ENCODE measurements at places on chromosomes 7 and 10.

DNA sequence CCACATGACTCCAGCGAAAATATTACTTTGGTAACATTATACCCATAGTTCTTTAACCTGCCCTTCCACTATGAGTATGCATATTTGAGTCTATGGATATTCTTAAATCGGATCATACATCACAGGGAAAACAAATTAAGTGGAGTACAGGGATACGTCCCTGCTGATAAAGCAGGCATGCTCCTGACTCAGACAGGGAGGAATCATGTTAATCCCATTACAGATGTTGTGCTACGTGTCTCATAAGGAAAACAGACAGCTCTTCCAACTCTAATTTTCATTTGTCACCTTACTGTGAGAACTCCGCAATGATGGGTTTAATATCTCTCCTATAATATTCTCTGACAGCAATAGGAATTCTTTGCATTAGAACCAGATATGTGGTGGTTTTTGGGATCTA, 469.5 kb upstream of the POM121L12 start:
- DNase-seq: no peak

DNA sequence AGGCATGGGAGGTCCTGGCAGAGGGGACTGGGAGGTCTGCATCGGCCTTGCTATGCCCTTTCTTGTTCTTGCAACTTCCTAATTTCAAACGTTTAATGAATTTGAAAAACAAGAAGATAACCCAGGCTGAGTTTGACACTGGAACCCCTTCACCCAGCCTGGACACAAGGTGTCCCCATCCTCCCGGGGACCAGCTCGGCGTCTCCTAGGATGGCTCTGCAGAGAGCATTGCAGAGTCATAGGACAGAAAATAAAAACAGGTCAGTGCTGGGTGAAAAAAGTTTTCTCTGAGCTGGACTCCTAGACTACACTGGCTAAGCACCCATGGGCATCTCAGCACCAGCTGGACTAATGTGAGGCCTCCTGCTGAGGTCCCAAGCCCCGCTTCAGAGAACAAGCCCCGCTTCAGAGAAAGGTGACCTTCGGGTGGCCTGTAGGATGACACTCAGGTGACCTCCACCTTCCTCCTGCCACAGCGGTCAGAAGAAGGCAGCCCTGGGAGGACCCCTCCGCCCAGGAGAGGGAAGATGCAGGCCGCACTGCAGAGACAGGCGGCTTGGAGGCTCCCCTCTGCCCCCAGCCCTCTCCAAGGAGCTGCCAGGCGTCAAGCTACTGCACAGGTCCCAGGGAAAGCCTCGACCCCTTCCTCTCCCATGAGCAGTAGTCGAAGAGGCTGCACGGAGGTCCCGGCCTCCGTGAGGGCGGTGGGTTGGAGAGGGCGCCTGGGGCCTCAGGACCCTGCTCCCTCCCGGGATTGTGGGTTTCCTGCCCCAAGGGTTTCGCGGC, 9.3 kb upstream of the UNCX start:
- no peak for DNase-seq

- no peak for DNase-seq
Observed at GRCh38 chr7:125065001-125065400, 135.4 kb upstream of the POT1 start.

- no peak for DNase-seq
Observed at GRCh38 chr10:78319371-78319770, 285.7 kb downstream of the RPS24 start.

DNA sequence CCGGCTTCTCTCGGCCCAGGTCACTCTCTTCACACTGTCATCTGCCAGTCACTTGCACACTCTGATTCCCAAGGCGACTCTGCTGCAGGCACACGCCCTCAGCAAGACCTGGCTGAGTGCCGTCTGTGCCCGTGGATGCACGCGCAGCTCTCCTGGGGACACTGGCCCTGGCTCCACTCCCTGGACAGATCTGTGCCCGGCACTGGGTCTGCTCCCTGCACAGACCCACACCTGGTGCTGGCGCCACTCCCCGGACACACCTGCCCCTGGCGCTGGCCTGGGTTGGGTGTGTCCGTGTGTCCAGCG, 133.2 kb downstream of the DNAJB6 start:
- DNase-seq: no peak

- no peak for DNase-seq
Observed at GRCh38 chr7:138000081-138000701, 1.7 kb downstream of the CREB3L2 start.

- DNase-seq: no peak
Observed at GRCh38 chr10:12243864-12244620, 48.1 kb downstream of the CDC123 start.

DNA sequence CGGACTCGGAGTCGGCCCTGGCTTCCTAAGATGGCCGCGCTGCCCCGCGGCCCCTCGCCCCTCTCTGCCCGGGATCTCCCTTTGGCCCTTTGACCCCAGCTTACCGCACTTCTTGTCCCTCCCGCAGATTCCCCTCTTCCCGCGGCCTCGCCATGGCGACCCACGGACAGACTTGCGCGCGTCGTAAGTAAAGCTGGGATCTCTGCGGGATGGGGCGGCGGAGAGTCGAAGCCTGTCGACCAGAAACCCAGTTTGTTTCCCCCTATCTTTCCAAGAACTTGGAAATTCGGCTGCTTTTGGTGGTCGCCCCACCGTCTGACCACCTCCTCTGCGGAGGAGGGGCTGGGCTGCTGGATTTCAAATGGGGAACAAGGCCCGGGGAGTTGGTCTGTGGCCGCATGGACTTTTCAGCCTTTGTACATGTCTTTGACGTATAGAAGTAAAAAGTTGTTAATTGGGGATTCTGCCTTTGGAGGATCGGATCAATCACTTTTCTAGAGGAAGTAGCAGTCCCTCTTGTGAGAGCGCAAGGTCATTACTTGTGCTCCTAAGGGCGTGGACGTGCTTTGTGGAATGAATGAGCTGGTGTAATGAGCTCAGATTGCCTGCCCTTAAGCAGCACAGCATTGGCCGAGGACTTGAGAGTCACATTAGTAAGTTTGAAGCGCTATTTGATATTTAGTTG, 553 bp downstream of the VDAC2 start:
- DNase-seq: no peak

- DNase-seq: no peak
Observed at GRCh38 chr7:158816995-158817394, 12.3 kb downstream of the ESYT2 start.

DNA sequence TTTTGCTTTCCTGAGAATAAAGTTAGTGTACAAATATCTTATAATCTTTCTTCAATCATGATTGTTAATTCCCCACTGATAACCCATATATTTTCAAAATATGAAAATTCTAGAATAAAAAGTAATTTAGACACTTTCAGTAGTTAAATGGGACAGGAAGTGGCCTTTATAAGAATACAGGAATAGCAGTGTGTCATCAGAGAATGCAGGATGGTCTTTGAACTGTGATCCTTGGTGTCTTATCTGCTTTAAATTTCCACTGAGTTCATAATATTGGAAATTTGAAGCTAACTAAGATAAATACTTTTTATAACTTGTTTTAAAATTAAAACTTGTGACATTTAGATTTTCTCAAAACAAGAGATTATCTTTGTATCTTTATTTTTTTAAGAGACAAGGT, 75.4 kb downstream of the CREM start:
- DNase-seq: no peak

GRCh38 chr10:54259104-54259503, 541.9 kb downstream of the PCDH15 start:
- no peak for DNase-seq

DNA sequence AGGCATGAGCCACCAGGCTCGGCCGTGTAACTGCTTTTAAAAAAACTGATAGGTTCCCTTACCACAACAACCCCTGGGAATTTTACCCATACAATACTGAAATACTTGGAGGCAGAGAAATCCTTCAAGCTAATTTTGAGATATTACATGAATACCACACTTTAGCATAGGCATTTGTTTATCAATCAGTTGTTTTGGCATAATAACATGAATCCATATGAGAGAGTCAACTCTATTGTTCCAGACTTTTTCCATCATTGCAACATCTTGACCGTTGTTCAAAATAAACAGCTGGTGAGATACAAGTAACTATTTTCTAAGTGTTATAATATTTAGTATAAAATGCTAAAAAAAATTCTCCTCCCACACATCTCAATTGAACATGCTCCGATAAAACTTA, 36.8 kb downstream of the LAMB4 start:
- no peak for DNase-seq

GRCh38 chr7:71408271-71408670, 276.3 kb downstream of the GALNT17 start:
- no peak for DNase-seq

DNA sequence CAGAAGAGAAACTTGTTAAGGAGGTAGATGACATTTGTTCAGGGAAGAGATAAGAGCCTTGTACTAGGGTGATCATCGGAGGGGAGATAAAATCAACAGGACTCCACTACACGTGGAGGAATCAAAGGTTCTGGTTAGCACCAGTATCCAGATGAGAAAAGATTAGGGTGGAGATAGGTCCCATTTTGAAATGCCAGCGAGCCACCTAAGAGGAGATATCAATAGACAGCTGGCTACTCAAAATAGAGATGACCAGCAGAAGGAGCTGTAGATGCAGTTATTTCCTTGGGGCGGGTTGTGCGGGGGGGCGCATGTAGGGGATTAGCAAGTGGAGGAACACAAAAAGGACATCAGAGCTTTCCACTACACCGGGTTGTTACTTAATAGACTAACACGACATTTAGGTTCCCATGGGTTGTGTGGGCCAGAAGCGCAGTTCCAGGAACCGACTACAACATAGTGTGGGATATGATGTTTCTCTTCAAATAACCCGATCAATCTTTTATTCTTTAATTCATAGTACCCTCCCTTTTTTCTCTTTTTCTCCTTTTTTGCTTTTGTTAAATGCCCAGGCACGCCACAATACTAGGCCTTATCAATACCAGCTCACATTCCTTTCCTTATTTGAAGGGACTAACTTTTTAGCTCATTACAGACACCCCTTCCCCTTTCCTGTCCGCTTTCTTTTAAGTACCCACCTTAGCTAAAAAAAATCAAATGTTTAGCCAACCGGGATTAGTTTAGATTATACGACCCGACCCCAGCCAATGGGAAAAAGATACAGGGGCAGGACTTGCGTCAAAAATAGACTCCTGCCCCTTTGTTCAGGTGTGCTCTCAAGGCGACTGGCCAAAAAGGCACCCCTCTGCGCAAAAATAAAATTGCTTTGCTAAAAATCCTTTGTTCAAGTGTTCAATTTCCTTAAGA, 2.0 kb upstream of the KIF11 start:
- DNase-seq: no peak

- DNase-seq: no peak
Observed at GRCh38 chr10:79022565-79023230, 46.1 kb upstream of the ZMIZ1 start.

DNA sequence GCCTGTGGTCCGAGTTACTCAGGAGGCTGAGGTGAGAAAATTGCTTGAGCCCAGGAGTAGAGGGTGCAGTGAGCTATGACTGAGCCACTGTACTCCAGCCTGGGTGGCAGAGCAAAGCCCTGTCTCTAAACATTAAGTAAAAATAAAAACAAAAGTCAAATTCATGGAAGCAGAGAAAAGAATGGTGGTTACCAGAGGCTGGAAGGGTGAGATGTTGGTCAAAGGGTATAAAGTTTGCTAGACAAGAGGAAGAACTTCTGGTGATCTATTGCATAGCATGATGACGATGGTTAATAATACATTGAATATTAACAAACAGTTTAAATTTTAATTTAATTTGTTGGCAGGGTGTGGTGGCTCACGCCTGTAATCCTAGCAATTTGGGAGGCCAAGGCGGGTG, 68.1 kb downstream of the CRPPA start:
- DNase-seq: no peak

DNA sequence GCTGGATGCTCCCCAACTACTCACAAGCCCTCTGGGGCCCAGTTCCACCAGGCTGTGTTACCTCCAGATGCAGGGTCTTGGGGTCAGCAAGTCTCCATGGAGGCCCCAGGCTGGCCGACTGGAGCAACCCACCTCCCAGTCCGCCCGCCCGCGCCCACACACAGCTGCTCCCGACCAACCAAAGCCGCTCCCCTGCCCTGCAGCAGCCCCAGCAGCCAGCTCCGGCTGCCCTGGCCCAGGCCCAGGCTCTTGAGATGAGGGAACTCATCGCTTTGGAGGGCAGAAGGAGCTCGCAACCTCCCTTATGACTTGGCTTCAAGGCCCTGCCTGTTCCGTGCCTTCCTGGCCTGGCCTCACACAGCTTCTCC, 47.2 kb downstream of the LRRC20 start:
- no peak for DNase-seq

DNA sequence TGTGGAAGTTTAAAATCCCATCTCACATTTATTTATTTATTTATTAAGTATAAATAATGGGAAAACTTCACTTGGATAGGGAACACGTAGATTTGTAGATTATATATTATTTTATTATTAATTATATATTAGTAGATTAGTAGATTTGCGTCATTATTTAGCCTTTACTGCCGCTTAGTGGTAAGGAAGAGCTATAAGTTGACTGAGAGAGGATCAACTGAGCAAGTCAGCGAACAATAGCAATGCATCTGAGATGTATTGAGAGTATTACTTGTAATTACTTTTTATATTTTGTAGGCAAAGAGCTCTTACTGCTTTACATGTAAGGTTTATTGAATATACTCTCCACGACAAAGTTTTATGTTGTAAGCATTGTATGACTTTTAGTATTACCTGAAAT, 244.5 kb upstream of the ANKRD30A start:
- no peak for DNase-seq

GRCh38 chr7:42511027-42511426, 274.0 kb upstream of the GLI3 start:
- DNase-seq: no peak

DNA sequence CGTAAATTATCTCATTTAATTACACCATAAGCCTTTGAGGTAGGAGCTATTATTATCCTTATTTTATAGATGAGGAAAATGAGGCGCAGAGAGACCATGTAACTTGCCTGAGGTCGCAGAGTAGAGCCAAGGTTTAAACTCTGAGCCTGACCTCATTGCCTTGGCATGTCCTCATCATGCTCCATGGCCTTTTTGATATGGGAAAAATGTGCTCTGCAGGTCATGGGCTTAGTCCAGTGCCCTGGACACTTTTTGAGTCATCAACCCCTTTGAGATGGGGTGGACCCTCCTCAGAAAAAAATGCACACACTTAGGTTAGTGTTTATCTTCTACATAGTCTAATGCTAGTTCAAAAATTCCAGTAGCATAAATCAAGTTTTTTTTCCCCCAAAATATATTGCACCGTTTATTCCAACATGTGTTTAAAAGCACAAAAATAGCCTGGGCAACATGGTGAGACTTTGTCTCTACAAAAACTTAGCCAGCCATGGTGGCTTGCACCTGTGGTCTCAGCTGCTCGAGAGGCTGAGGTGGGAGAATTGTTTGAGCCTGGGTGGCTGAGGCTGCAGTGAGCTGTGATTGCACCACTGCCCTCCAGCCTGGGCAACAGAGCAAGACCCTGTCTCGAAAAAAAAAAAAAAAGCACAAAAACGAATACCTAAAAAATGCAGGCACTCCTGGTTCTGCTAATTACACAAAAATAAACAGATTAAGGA, 28.6 kb upstream of the TMEM178B start:
- DNase-seq: no peak

DNA sequence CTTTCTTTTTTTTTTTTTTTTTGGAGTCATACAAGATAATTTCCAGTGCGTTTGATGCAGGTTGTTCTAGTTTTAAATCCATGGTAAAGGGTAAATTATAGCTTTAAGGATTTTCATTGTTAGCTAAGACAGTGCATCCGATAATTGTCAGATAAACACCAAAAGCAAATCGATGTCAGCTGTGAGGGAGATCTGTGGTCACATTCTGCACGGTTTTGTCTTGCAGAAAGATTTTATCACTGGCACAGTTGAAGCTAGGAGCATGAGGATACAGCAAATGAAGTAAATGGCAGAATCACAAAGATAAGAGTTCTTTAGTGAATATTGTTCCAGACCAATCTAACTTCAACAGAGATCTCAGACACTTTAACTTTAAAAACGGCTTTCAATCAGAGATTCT, 648.8 kb upstream of the COBL start:
- DNase-seq: no peak

- DNase-seq: no peak
Observed at GRCh38 chr7:146366938-146367337, 250.3 kb downstream of the CNTNAP2 start.
